Stimulated activated CD8-positive, alpha-beta memory T cell treated with anti-CD3 and anti-CD28 coated beads, Interleukin-7, amount 100 ng/mL, for 1 hour (primary cell): ENCODE measurements at places on chromosomes 16 and 17.

DNA sequence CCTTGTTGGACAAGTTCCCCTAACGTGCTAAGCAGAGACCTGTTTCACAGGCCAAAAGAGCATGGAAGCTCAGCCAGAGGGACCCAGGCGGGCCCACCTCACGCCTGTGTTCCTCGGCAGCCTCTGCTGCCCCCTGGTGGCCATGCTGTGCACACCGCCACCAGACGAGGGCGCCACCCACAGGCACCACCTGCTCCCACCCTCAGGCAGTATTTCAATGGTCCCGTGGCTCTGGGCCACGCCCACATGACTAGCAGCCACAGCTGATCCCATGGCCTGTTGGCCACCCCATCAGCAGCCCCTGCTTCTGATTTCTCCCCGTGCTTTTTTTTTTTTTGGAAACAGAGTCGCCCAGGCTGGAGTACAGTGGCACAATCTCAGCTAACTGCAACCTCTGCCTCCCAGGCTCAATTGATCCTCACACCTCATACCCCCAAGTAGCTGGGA is 18.9 kb downstream of the MPG start:
- DNase-seq = peak; percentile 83

GRCh38 chr16:20073203-20074098 is at the start of gene GPR139:
GPR139 (minus strand) TSS chr16:20073890; CDS start chr16:20073616, 274 bp downstream.
- no peak for DNase-seq

DNA sequence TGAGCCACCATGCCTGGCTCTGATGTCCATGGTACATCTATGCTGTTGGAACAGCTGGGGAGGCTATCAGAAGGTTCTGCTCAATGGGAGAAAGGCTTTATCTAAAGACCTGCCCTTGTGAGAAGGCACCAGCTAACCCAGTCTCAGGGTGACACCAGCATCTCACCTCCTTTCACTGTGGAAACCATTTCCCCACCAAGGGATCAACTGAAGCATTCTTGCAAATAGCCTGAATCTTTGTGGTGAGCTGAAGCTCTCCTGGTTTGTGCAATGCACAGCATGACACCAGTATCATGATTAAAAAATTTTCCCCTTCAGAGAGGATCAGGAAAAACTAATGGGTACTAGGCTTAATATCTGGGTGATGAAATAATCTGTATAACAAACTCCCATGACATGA is 5.1 kb downstream of the CCL18 start:
- no peak for DNase-seq

GRCh38 chr16:68009157-68009735 is 6.5 kb downstream of the DPEP2NB start:
- no peak for DNase-seq

GRCh38 chr17:17565471-17566339 is 25.8 kb downstream of the PEMT start:
- no peak for DNase-seq
